Calu3 (cell line): ENCODE measurements at places on chromosomes 11 and 22. TPM values are rescaled to one million over a fixed set of nuclear protein-coding genes. Genes with fewer than 3 reads are reported as not detected.

GRCh38 chr22:41697126-41697775 lies 2.1 kb upstream of the MEI1 start:
- peak; percentile 95 for DNase-seq

GRCh38 chr11:66462911-66463310 lies 3.8 kb upstream of the PELI3 start:
- no peak for DNase-seq

GRCh38 chr22:41966607-41967240 lies 2.5 kb upstream of the SEPTIN3 start:
- DNase-seq, result peak; percentile 45

DNA sequence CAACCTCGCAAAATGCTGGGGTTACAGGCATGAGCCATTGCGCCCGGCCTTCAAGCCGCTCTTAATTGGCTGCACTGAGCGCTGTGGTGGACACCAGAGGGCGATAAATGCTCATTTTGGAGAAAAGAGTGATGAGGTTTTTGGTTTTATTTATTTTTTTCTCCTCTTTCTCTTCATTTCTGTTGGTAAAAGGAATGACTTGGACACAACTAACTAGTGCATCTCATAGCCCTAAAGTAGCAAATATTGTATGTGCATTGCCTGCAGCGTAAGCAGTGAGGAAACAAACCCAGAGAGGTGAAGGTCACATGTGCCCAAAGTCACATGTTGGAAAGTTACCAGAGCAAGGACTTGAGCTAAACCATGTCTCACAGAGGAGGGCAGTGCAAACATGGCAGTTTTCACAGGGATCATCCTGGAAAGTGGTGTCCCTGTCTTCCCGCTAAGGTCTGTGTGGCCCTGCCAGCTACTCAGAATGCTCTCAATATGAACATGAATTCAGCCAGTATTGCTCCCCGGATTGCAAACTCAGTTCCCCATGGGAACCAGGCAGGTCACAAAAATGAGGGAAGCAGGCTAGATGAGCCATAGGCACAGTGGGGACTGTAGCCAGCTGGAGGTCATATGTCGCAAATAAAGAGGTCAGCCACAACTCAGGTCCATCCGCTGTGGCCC lies 8.6 kb upstream of the CD82 start:
- DNase-seq, result peak; percentile 70

DNA sequence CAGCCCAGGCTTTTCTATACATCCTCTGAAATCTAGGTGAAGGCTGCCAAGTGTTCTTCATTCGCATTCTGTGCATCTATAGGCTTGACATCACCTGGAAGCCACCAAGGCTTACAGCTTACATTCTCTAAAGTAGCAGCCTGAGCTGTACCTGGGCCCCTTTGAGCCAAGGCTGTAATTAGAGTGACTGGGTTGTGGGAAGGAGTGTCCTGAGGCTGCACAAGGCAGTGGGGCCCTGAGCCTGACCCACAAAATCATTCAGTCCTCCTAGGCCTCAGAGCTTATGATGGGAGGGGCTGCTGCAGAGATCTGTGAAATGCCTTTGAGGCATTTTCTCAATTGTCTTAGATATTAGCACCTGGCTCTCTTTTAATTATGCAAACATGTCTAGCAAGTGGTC lies 33.0 kb upstream of the RDX start:
- no peak for DNase-seq

DNA sequence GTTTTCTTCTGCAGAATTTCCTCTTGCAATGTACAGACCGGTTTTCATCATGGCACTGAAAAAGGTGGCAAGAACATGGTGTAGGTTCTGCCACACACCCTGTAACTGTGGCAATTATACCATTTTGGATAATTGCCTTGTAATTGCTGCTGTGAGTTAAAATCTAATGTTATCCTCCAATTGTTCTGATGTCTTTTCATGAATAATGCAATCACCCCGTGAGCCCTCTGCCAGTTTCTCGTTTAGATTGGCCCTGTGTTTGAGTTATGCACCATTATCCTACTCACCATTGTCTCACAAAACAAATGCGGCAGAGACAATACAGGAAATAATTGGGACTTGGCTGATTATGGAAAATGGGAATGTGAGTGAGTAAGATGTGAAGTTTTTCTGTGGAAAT lies 61.8 kb upstream of the MTNR1B start:
- DNase-seq, result no peak

DNA sequence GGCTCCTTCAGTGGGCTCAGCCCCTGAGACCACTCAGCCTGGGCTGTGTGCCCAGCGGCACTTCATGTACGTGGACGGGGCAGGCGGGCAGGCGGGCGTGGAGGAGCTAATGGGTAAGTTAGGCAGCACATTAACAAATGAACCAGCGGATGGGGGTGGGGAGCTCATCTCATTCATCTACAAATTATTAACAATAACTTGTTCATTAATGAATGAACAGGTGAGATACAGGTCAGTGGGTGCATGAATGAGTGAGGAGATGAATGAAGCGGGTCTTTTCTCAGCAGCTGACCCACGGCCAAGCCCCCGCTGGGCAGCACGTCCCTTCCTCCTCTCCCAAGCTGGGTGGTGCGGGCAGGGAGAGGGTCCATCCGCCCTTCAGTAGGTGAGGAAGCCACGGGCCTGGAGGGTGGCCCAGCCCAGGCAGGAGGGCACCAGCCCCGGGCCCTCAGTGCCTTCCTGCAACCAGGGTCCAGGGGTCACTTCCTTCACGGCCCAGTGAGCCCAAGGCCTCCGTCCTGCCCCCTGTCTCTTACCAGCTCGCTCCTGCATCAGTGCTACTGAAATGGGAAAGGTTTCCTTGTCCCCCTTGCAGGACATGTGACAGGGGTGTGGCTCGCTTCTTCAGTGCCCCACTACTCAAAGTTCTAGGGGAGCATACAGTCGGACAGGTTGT lies 60.5 kb upstream of the KCNQ1OT1 start:
- DNase-seq, result no peak

GRCh38 chr11:59267196-59267595 lies 54.5 kb upstream of the MPEG1 start:
- no peak for DNase-seq

WNT7B gene
- 97.0 and 100.0 TPM in 2 replicates for total RNA-seq

SEPTIN5 gene
- total RNA-seq, result 2.3 and 3.3 TPM in 2 replicates

PI4KA gene
- 69.2 and 77.9 TPM in 2 replicates for total RNA-seq

CTSC gene
- total RNA-seq, result 413 and 478 TPM in 2 replicates

IGF2 gene
- total RNA-seq, result 0.37 and 0.45 TPM in 2 replicates
